ENCODE measurements at places on chromosomes 7 and 10.

DNA sequence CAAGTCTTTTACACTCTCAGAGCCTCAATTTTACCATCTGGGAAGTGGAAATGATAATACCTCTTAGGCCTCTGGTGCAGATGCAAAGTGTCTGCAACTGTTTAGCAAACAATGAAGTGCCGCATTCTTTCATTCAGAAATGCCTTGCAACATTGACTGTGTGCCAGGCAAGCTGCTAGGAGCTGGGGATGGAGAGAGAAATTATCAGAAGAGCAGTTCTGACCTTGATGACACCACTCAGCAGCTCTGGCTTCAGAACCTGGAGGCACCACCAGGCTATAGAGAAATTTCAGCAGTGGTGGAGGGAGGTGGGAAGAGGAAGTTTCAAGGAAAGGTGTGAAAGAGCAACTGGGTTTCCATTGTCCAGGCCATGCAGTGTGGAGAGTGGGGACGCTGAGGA is 78.1 kb upstream of the HABP2 start:
- DNase-seq, result peak; percentile 94

GRCh38 chr10:107206833-107207232 is 42.3 kb upstream of the SORCS1 start:
- no peak for DNase-seq

- no peak for DNase-seq
These were observed 243.6 kb downstream of the CAMK1D start for GRCh38 chr10:12592967-12593366.

- no peak for DNase-seq
These were observed 46.4 kb downstream of the KIAA1217 start for GRCh38 chr10:24255115-24255880.

- no peak for DNase-seq
These were observed 147.2 kb downstream of the MAPK8 start for GRCh38 chr10:48453451-48454301.

DNA sequence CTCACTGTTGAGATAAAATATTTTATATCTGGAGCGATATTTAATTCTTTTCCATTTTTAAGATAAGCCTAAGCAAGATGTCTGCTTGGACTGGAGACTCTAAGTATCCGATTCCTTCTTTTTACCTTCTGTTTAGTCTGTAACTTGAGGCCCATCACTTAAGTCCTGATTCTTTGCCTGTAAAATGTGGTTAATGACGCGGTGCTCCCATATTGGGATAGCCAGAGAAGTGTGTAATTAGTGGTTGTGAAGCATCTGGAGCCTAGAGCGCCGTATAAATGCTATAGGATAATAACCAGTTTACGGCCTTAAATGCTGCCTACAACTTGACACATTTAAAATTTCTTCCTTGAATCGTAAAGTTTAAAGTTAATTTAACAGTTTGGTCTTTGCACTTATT is 132.9 kb downstream of the CHN2 start:
- no peak for DNase-seq

DNA sequence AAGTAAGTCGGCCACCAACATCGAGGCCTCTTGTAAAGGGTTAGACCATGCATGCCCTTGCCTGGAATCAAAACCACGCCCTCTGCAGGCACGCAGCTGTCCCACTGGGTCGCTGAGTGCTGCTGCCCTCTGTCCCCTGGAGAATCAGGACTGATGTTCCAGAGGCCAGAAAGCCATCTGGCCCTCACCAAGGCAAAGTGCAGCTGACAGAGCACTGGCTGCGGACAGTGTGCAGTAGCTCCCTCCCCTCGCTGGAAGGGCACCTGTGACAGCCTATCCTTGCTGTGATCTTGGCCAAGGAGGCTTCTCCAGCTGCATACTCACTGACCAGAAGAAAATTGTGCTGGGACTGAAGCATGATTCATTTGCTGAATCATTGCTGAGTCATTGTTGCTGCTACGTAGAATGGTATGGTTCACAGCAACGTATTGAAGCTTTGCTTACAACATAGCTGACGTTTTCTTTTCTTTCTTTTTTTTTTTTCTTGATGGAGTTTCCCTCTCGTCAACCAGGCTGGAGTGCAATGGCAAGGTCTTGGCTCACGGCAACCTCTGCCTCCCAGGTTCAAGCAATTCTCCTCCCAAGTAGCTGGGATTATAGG is 30.4 kb downstream of the DDC start:
- DNase-seq, result peak; percentile 95

GRCh38 chr10:72314263-72314662 is 40.5 kb downstream of the DNAJB12 start:
- no peak for DNase-seq

GRCh38 chr10:95741807-95742467 is 14.0 kb upstream of the ENTPD1 start:
- no peak for DNase-seq

DNA sequence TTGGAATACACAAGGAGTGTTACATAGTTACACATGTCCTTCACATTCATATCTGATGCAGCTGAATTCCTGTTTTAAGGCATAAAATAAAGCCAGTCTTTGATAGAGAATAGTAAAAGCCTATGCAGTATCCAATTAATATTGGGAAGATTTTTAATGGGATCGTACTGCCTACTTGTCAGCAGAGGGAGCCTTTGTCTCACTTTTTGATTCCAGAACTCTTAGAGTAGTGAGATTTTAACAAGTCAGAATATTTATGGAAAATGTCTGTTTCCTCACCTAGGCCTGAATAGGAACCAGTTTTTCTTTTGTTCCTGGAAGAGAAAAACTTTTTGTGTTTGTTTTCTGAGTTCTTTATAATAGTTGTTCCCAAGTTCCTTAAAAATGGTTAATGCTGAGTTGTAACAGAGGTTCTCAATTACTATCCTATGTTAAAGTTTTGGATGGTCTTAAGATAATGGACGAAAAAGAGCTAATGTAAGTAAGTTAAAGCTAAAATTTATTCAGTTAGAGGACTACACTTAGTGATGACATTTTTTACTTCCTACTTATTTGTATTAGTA is 114.0 kb downstream of the BBS9 start:
- peak; percentile 73 for DNase-seq

DNA sequence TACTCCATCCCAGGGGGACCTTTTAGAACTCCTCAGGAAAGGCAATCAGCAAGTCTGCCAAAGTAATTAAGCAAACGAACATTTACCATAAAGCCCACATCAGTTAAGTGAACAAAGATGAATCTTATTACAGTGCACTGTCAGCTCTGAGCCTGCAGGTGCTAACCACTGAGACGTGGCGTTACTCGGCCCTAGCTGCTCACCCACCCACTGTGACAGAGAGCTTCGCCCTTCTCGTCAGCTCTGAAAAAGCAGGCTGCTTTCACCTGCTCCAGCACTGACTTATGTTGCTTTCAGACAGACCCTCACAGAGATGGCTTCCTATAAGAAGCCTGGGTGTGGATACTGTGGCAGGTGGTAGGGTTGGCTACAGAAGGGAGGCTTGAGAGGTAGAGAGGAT is 57.7 kb upstream of the KCNIP2 start:
- no peak for DNase-seq

DNA sequence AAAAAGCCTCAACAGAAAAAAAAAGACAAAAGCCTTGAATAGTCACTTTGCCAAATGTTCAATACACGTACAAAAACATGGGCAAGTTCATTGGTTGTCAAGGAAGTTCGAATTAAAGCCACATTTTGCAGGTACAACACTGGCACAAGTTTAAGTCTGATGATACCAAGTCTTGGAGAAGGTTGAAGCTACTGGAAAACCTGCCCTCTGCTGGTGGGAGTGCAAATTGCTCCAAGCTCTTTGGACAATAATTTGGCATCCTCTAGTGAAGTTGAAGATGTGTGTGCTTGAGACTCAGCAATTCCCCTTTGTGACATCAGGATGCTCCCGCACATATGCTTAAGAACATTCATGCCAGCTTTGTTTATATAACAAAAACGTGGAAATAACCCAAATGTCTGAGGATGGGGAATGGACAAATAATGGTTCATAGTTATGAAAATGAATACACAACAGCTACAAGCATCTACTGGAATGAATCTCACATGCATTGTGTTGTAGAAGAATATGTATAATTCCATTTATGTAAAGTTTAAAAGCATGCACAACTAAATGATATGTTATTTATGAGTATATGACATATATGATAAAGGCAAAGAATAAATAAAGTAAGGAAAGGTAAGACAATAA is 120.0 kb upstream of the PLPP4 start:
- peak; percentile 13 for DNase-seq
